ENCODE measurements at places on chromosomes 7 and 10. TPM values are rescaled to one million over a fixed set of nuclear protein-coding genes. Genes with fewer than 3 reads are reported as not detected.

MET gene
- 35.4 TPM for total RNA-seq

BTBD16 gene
- 0.46 TPM for total RNA-seq

SH2D4B gene
- not detected for total RNA-seq

PRRT4 gene
- 2.2 TPM for total RNA-seq

GPRIN2 gene
- not detected for total RNA-seq

TRIL gene
- 0.42 TPM for total RNA-seq

PNLIPRP2 gene
- total RNA-seq = not detected

KIF11 gene
- 0.76 TPM for total RNA-seq

TBXAS1 gene
- 3.9 TPM for total RNA-seq

COL13A1 gene
- total RNA-seq = 6.9 TPM

GIMAP8 gene
- total RNA-seq = 5.4 TPM

PLPP4 gene
- total RNA-seq = not detected

STEAP2 gene
- 0.20 TPM for total RNA-seq

TBC1D12 gene
- total RNA-seq = 7.6 TPM

HMX2 gene
- not detected for total RNA-seq

VPS50 gene
- 52.2 TPM for total RNA-seq

MYO1G gene
- 1.4 TPM for total RNA-seq

ECHS1 gene
- 123 TPM for total RNA-seq
